Activated CD8-positive, alpha-beta T cell treated with anti-CD3 and anti-CD28 coated beads for 36 hours (primary cell): ENCODE measurements at places on chromosomes 1 and 21. TPM values are rescaled to one million over a fixed set of nuclear protein-coding genes. Genes with fewer than 3 reads are reported as not detected.

Gene NLRP3
- total RNA-seq = 3.6 TPM

Gene CFAP107
- not detected for total RNA-seq

Gene MTMR11
- total RNA-seq = 0.86 TPM

Gene XCL1
- total RNA-seq = 114 TPM

Gene TTC22
- 3.3 TPM for total RNA-seq

Gene TSPAN1
- not detected for total RNA-seq

Gene PLA2G4A
- total RNA-seq = 0.11 TPM

Gene USP16
- 39.9 TPM for total RNA-seq

- no peak for DNase-seq
Measured at GRCh38 chr1:234611225-234611846, 1.4 kb upstream of the IRF2BP2 start.

DNA sequence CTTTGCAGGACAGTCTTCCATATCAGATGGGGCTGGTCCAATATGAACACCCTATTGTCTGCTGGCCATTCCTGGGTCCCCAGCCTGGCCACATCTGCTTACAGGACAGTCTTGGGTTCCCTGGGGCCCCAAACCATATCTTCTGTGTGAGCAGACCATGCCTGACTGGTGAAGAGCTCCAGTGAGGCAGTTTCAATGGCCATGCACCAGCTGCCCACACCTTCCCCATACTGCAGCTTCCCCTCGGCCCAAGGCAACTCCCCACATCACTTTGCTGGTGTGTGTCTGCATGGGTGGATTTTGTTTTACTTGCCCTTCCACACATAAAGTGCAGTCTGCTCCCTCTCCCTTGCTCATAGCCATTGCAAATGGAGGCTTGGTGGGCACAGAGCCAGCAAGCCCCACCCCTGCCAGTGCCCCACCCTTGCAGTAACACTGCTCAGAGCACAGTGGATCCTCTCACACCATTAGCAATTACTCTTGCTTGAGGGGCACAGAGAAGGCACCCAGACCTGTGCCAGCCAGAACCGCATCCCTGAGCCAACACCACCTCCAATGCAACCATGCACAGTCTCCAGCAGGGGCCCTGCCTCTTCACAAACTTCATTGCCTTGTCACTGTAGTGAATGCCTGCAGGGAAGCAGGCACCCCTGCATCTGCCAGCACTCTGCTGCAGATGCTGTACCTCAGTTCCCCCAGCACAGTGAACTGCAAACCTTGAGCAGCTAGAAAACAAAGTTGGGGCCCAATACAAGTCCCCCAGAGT is 474.5 kb upstream of the BEND5 start:
- DNase-seq = no peak

GRCh38 chr1:218397752-218398339 is 52.7 kb downstream of the TGFB2 start:
- no peak for DNase-seq

- DNase-seq = no peak
Measured at GRCh38 chr1:192626366-192627179, 9.4 kb upstream of the RGS13 start.

DNA sequence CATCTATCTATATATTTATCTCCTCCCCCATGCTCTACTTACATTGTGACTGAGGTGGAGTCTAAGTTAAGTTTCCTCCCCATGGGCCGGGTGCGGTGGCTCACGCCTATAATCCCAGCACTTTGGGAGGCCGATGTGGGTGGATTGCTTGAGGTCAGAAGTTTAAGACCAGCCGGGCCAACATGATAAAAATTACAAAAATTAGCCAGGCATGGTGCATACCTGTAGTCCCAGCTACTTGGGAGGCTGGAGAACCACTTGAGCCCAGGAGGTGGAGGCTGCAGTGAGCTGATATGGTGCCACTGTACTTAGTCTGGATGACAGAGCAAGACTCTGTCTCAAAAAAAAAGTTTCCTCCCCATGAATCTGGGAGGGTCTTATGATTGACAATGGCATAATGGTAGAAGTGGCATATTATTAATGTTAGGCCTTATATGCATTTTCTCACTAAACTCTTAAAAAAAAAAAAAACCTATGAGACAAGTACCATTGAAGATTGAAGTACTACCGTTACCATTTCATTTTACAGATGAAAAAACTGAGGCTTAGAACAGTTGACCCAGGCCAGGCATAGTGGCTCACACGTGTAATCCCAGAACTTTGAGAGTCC is 11.2 kb downstream of the F11R start:
- no peak for DNase-seq

- DNase-seq = no peak
Measured at GRCh38 chr1:83676106-83676505, 322.8 kb downstream of the TTLL7 start.

DNA sequence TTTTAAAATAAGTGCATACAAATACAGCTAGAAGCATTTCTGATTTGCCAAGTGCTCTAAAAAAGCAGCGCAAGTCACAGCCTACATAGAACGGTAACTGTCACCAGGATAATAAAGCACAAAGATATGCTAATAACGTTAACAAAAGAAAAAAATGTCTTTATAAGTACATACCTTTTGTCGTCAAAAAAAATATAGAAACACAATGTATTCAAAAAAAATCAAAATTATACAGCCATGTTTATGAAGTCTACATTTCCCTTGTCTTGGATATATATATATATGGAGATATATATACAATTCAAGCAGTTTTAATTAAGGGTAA is 3.2 kb downstream of the IRF2BP2 start:
- DNase-seq = no peak

- no peak for DNase-seq
Measured at GRCh38 chr1:13623021-13623637, 39.5 kb downstream of the PDPN start.

DNA sequence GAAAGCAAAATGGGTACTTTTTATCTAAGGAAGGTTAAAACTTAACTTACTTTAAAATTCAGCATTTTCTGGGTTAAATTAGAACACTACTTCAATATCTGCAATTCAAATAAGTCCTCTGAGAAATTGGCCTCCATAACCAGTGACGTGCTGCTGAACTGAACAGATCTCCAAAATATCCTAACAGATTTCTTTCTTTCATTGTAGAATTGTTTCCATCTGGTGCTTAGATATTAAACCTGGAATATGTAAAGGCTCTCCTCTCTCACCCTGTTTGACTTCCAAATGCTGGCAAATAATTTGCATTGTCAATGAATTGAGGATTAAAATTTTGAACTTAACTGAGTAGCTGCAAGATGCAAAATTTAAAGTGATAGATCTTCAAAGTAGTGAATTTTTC is 316.9 kb upstream of the CXADR start:
- DNase-seq = no peak

GRCh38 chr1:30273021-30273325 is 450.4 kb downstream of the MATN1 start:
- no peak for DNase-seq

GRCh38 chr1:203148127-203148526 is 20.6 kb downstream of the ADORA1 start:
- no peak for DNase-seq

- no peak for DNase-seq
Measured at GRCh38 chr1:119873135-119874015, 22.9 kb downstream of the ADAM30 start.

DNA sequence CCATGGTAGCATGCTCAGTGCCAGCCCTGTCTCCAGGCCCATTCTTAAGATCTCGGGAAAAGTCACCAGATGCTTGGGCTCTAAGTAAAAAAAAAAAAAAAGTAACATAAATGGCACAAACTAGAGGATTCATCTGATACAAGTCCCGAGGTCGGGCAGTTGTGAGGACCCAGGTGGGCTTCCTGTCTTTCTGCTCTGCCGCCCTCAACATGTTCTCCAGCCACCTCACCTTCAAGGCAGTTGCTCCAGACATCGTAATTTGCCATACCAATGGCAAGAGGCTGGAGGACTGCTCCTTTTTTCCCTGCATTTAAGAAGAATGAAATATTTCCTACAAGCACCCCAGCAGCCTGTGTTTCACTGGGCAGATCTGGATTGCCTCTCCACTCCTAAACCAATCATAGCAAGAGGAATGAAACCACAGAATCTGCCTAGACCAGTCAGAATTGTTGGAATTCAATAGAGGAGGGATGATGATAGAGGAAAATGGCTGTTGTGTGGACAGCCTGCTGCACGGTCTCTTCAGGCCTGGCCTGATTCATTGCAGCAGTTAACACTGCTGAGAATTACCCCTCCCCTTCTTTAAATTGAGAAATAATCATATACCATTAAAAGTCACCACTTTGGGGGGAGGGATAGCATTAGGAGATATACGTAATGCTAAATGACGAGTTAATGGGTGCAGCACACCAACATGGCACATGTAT is 5.4 kb downstream of the HMGN2 start:
- no peak for DNase-seq
